NCI-H1092 treated with DMSO at 0.1 percent for 48 hours (cell line): ENCODE measurements at places on chromosomes 11 and 22.
A peak's percentile ranks its signal among the peaks of the same experiment; 100 is the strongest.

DNA sequence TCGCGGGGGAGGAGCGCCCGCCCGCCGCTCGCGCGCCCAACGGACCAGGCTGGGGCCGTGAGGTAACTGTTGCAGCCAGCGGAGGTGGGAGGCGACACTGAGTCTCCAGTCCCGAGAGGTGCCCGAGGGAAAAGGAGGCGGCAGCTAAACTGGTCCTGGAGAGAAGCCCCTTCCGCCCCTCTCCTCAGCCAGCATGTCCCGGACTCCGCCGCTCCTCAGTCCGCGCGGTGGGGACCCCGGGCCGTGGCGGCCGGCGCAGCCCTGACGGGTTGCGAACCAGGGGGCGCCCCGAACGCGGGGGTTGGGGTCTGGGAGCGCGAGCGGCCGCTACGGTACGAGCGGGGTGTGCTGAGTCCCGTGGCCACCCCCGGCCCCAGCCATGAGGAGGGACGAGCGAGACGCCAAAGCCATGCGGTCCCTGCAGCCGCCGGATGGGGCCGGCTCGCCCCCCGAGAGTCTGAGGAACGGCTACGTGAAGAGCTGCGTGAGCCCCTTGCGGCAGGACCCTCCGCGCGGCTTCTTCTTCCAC is at the start of gene PDE3B:
PDE3B (plus strand) TSS at position 108 of the 529 bp plus-strand sequence; CDS start at position 380, 272 bp downstream.
- peak; percentile 76 for DNase-seq

- no peak for DNase-seq
Measured at GRCh38 chr22:31425331-31426050, 26.1 kb downstream of the DRG1 start.

DNA sequence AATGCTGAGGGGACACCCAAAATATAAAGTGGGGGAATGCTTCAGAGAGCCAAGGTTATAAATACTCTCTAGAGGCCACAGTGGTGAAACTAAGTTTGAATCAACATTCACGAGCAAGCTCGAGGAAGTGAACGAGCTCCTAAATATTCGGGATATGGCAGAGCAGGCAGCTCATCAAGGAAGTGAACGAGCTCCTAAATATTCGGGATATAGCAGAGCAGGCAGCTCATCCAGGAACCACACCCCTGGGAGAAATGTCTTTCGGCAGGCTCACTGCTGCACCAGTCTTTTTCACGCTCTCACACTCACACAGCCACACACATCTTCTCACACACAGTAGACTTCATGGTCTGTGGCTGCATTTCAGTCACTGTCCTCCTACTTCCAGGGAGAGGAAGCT is 787.5 kb downstream of the OPCML start:
- DNase-seq = no peak

GRCh38 chr11:35014346-35014745 is 97.9 kb downstream of the PDHX start:
- DNase-seq = no peak

DNA sequence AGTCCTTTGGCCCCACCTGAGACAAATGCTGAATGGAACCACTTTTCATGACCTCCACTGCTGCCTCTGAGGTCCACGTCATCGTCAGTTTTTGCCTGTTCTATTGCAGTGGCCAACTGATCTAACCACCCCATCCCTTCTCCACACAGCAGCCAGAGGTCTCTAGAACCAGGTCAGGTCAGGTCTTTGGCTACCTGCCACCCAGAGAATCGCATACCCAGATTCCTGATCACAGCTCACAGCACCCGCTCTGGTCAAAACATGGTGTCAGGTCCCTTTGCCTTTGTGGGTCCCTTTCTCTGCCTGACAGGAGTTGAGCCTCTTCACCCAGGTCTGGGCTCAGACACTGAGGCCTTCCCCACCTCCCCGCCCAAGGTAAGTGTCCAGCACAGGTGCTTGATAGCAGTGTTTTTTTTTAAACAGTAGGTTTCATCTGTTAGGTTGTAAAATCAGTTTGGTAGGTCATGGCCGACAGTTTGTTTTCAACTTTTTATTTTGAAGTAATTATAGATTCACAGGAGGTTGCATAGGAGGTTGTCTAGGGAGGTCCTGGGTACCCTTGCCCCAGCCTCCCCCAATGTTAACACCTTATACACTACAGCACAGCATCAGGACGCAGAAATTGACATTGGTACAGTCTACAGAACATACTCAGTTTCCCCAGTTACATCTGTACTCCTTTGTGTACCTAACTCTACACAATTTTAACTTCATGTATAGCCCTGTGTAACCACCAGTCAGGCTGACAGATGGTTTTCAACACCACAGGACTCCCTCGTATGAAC is 6.9 kb downstream of the C22orf39 start:
- DNase-seq = no peak

- DNase-seq = no peak
Measured at GRCh38 chr11:17382046-17382728, 6.3 kb downstream of the KCNJ11 start.

- DNase-seq = no peak
Measured at GRCh38 chr11:46253258-46254132, 24.0 kb upstream of the CREB3L1 start.

- DNase-seq = no peak
Measured at GRCh38 chr11:71311176-71311925, 59.0 kb upstream of the SHANK2 start.

DNA sequence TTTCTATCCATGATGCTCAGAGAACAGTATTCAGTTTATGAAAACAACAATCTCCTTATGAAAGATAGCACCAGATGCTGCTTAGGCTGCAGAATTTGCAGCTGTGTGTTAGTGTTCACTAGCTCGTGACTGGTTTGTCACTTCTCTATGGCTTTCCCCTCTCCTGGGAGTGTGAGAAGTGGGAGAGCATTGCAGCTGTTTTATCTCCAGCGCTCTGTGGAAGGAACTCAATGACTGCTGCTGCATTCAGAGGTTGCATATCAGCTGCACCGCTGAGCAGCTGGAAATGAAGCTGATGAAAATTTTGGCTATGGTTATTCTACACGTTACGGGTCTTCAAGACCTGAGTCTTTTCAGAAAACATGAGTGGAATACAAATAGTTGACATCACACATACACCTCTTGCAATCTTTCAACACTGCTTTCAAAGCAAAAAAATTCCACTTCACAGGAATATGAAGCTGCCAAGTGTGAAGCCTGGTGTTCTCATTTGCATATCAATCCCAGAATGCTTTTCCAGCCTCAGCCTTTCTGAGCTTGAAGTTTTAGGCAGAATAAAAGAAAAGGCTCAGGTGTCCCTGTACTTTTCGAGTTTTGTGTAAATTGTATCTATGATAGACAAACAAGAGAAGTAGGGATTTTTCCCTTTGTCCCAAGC is 149.3 kb upstream of the DDI1 start:
- no peak for DNase-seq

- no peak for DNase-seq
Measured at GRCh38 chr11:11752679-11753078, 89.1 kb upstream of the USP47 start.
